Cortex of kidney (tissue), 1 donor: ENCODE measurements at places on chromosomes 7 and 10.

DNA sequence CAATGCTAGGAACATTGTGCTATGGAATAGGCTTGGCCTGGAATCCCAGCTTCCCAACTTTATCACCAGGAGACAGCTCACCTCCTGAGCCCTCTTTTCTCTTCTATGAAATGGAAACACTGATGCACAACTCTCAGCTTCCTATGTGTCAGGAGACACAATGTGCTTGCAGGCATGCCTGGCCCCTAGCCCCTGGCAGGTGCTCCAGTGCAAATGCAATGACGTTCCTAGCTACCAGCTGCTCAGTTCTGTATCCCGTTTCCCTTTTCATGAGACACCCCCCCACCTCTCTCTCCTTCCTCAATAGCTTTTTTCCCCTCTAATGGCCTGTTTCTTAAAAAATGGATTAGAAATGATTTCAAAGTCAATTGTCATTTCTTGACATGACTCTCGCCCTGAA is 30.7 kb downstream of the HABP2 start:
- no peak for DNase-seq

DNA sequence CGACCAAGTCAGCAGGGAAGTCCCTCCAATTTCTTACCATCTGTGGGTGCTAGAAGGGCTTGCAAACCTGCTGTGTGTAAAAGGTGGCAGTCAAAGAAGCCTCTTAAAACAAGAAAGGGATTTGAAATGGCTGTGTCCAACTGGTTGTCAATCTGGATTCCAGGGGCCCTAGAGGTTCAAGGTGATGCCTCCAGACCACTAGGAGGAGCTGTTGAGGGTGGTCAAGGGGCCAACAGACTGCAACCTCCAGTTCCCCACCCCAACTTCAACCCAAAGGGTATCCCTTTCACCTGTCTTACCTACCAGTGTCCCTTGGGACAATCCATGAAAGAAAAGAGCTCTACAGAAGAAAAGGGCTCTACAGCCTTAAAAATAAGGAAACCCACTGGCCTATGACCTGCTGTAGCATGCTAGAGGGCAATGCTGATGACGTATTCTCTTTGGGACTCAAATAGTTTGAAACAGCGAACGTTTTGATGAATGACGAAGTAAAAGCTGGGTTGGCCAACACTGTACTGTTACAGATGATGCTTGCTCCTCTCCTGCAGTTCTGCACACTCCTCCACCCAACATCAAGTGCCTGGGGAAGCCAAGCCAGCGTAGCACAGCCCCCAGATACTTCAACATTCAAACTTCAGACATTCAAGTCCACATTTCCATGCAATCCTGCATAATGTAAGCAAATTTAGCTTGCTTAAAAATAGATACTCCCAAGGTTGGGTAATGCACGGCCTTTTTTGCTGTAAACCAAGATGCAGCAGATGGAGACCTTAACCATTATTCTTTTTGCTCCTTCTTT is 45.9 kb upstream of the WDR11 start:
- DNase-seq: no peak

- DNase-seq: no peak
Measured at GRCh38 chr7:2799253-2799652, 44.9 kb downstream of the GNA12 start.

DNA sequence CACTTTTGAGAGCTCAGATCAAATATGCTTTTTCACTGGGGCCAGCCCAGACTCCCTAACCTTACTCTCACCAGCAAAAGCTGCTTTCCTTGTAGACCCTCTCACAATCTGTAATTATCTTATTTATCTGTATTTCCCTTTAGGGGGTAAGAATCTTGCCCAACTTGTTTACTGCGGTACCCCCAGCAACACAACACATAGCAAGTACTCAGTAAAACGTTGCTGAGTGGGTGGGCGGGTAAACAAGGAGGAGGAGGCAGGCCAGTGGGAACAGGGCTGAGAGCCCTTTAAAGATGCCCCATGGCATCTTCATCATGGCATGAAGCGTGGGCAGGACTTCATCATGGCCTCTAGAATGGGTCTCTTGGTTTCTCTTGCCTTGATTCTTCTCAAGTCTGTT is 64.2 kb downstream of the SORBS1 start:
- no peak for DNase-seq

DNA sequence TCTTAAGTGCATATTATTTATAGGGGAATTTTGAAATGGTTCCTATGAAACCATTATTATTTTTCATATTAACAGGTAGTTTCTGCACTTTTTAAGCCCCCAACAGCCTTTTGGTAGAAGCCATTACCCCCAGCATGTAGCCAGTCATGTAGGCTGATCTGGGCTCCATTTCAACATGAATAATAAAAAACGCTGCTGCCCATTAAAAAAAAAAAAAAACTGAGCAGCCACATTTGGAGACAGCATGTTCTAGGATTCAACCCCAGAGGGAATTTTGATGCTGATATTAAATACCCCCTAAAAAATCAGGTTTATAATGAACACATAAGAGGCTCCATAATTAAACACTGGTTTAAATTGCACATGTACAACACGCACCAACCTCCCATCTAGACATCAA is 181.3 kb downstream of the RTKN2 start:
- no peak for DNase-seq

DNA sequence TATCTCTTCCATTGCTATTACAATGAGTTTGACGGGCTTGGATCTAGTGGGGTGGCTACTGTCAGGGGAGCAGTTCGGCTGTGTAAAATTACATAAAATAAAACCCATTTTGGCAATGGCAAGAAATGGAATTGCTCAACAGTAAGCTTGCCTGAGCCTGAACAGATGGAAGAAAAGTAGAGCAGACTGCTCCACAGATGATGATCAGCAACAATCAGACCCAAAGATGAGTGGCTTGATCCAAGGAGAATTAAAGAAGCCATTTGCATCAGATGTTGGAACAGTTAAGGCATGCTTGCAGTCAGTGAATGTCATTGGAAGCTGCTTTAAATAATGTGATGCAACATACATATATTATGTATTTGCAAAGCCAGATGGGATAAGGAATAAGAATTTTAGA is 256.6 kb upstream of the SMIM30 start:
- no peak for DNase-seq

DNA sequence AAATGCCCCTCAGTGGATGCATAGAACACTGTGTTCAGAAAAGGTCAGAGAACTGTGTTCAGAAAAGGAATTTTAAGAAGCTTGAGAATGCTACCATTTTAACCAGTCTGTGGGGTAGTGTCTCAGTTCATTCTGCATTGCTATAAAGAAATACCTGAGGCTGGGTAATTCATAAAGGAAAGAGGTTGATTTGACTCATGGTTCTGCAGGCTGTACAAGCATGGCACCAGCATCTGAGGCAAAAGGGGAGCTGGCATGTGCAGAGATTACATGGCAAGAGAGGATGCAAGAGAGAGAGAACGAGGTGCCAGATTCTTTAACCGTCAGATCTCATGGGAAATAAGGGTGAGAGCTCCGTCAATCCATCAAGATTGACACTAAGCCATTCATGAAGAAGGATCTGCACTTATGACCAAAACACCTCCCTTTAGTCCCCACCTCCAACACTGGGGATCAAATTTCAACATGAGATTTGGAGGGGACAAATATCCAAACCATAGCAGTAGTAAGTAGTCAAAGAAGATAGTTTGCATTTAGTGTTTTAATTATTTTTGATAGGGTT is 119.8 kb downstream of the FAM107B start:
- DNase-seq: no peak

- no peak for DNase-seq
Measured at GRCh38 chr7:105786520-105787470, 89.6 kb downstream of the ATXN7L1 start.

- DNase-seq: no peak
Measured at GRCh38 chr10:76397181-76398042, 966.0 kb downstream of the LRMDA start.

GRCh38 chr10:96411716-96412320 is 53.0 kb upstream of the OPALIN start:
- DNase-seq: no peak

- DNase-seq: no peak
Measured at GRCh38 chr10:18455086-18455884, 196.1 kb downstream of the NSUN6 start.

DNA sequence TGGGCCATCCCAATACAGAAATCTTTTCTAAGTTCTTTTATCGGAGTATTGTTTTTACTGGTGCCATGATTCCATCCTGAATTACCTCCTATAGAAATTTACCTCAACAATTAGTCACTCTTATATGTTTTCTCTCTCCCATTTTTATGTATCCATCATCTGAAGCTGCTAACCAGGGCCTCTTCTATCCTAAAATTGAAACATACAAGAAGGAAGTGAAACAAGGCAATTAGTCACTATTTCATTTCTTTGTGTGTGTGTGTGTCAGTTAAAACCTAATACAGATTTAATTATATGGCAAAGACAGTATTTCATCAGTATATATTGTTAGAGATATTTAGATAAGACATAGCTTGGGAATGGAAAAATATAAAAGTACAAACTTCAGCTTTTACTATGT is 148.4 kb upstream of the AHR start:
- no peak for DNase-seq

DNA sequence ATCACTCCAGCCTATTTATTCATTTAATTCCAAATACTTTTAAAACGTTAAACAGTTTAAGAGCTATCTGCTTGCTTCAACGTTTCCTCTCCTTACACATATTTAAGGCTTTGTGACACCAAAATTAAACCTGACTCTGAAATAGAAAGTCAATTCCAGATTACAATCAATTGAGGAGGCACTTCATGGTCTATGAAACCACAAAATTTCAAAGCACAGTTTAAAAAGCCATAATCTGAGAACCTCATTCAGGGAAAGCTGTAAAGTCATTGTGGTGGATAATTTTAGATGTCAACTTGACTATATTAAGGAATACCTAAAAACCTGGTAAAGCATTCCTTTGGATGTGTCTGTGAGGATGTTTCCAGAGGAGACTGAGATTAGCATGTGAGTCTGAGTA is 6.2 kb downstream of the SNX13 start:
- no peak for DNase-seq

- no peak for DNase-seq
Measured at GRCh38 chr10:45249978-45250693, 65.3 kb downstream of the OR13A1 start.

DNA sequence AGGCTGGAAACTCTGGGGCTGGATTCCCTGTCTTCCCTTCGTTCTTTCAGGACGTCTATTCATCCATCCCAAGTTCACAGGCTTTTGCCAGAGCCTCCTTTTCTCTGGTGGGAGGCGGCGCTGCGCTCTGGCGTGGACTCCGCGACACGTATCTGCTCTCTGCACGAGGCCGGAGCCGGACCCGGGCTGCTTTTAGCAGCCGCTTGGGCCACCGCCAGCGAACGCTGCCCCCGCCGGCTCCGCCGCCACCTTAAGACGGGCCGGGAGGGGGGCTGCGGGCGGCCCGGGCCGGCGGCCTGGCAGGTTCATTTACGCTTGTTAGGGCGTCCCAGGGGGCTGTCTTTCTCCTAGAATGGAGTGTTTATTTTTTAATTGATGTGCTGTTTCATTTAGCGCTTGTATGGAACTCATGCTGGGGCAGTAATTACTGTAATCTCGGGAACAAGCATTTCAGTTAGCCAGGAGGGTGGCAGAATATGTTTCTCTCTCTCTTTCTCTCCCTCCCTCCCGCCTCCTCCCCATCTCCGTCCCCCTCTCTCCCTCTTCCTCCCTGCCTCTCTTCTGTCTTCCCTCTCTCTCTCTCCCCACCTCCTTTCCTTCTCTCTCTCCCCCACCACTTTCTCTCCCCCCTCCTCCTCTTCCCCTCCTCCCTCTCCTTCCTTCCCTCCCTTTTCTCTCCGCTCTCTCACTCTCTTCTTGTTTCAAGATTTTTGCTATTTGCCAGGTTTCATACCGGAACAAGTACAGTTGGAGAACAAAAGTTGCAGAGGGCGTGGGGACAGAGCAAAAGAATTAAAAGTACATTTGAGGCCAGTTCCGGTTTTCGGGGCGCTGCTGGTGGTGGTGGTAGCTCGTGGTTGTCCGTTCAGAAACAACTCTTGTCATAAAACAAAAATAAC is 1.3 kb upstream of the FZD8 start:
- DNase-seq: no peak

- no peak for DNase-seq
Measured at GRCh38 chr10:8051851-8052257, 2.6 kb upstream of the GATA3 start.

- no peak for DNase-seq
Measured at GRCh38 chr10:113927440-113927839, 73.0 kb downstream of the NHLRC2 start.
